Activated T-cell treated with anti-CD3 and anti-CD28 coated beads, Interleukin-2, amount 50 U/mL, for 72 hours (primary cell): ENCODE measurements at places on chromosomes 7 and 10. TPM values are rescaled to one million over a fixed set of nuclear protein-coding genes. Genes with fewer than 3 reads are reported as not detected.

GRCh38 chr7:40700653-40701421 is 566.0 kb downstream of the SUGCT start:
- H3K27me3 ChIP-seq, result no peaks in the 10 kb centered on the region
- peak overlapping the region; percentile 59 for H3K4me3 ChIP-seq

The TSPAN13 gene
- 1.1 TPM for total RNA-seq

GRCh38 chr7:25756601-25757000 is 395.4 kb upstream of the NFE2L3 start:
- no peak for DNase-seq
- no peak overlapping the region for H3K27ac ChIP-seq
- no peaks in the 10 kb centered on the region for H3K4me1 ChIP-seq
- no peaks in the 10 kb centered on the region for H3K36me3 ChIP-seq
- peaks cover 10% of the 10 kb centered on the region for H3K27me3 ChIP-seq
- H3K4me3 ChIP-seq, result no peak overlapping the region

- no peak for DNase-seq
- peaks cover 67% of the 10 kb centered on the region for H3K4me1 ChIP-seq
- peaks cover 5% of the 10 kb centered on the region for H3K27me3 ChIP-seq
These were observed 1.3 kb downstream of the ITPRIP start for GRCh38 chr10:104336821-104337467.

DNA sequence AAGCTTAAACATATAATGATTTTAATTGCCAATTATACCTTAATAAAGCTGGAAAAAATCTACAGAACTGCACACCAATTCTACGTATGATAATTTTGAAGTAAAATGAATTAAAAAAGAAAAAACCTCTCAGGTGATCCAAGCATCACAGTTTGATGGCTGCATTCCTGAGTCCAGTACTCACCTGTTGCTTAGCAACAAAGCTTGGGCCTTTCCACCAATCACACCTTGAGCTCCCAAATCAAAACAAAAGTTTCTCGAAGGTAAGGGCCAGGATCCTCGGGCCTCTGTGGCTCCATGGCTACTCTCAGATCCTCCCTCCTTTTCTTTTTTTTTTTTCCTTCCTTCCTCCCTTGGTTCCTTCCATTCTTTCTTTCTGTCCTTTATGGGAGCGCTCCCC is 137.2 kb upstream of the PCBD1 start:
- H3K4me1 ChIP-seq, result no peaks in the 10 kb centered on the region
- DNase-seq, result no peak
- no peaks in the 10 kb centered on the region for H3K36me3 ChIP-seq

The VWC2 gene
- total RNA-seq, result not detected

DNA sequence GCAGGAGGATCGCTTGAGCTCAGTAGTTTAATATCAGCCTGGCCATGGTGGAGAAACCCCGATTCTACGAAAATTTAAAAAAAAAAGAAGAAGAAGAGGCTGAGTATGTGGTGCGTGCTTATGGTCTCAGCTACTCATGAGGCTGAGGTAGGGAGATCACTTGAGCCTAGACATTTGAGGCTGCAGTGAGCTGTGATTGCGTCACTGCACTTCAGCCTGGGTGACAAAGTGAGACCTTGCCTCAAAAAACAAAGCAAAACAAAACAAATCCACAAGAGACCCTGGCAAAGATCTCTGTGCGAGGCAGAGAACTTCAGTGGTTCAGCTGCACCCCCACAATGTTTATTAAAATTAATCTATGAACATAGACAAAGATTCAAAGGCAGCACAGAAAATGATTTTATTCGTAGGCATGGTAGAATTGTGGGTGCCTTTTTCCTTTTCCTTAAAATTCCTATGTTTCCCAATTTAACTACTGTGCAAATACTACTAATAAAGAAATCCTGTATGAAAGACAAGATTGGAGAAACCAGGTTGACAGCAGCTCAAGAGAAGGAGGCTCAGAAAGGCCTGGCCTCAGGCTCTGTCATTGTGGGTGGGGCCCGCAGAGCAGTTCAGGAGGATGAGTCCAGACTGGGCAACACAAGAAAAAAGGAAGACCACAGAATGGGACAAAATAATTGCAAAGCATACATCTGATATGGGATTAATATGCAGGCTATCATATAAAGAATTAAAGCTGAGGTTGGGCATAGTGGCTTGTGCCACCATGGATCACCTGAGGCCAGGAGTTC is 24.5 kb upstream of the PURB start:
- no peaks in the 10 kb centered on the region for H3K36me3 ChIP-seq
- no peaks in the 10 kb centered on the region for H3K27me3 ChIP-seq
- no peak overlapping the region for H3K4me3 ChIP-seq
- no peak for DNase-seq
- no peak overlapping the region for H3K27ac ChIP-seq

The ANKRD2 gene
- total RNA-seq, result not detected

GRCh38 chr7:628826-629225 is 97.7 kb upstream of the DNAAF5 start:
- no peaks in the 10 kb centered on the region for H3K27me3 ChIP-seq
- no peak for DNase-seq
- no peak overlapping the region for H3K27ac ChIP-seq
- H3K36me3 ChIP-seq, result peaks cover 14% of the 10 kb centered on the region

DNA sequence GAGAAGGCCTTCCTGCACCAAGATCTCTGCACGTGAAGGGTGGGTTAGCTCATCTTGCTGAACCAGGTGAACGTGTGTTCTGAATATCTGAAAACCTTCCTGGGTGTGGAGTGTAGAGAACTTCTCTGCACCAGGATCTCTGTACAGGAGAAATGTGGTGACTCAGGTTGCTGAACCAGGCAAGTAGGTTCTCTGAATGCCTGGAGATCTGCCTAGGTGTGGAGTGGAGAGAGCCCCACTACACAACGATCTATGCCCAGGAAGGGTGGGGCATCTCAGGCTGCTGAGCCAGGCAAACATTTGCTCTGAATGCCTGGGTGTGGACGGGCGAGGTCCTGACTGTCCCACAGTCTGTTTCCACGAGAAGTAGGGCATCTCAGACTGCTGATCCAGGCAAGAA is 1002.3 kb upstream of the KCND2 start:
- no peaks in the 10 kb centered on the region for H3K4me1 ChIP-seq
- no peaks in the 10 kb centered on the region for H3K36me3 ChIP-seq
- no peak overlapping the region for H3K27ac ChIP-seq
- no peak overlapping the region for H3K4me3 ChIP-seq
- no peaks in the 10 kb centered on the region for H3K27me3 ChIP-seq
- DNase-seq, result no peak

GRCh38 chr10:35470248-35470924 is 134.1 kb downstream of the CCNY start:
- H3K36me3 ChIP-seq, result no peaks in the 10 kb centered on the region
- no peak overlapping the region for H3K27ac ChIP-seq
- no peaks in the 10 kb centered on the region for H3K27me3 ChIP-seq
- no peak overlapping the region for H3K4me3 ChIP-seq
